NCI-H774 (cell line): ENCODE measurements at places on chromosomes 1 and 21.

DNA sequence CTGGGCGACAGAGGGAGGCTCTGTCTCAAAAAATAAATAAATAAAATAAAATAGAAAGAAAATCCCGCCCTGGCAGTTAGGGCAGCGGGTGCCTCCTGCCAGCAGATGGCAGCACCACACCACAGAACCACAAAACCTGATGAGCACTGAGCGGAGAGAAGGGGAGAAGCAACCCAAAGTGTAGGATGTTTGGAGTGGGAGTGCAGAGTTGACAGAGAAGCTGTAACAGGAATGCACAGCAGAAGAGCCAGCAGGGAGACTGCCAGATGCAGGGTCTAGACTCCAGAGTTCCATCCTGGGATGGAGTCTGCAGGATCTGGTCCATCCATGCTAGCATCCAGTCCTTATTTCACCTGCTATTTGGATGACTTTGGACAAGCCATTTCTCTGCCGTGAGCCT, 29.7 kb upstream of the KIRREL1 start:
- peak; percentile 28 for DNase-seq

GRCh38 chr1:225418059-225418458, 9.8 kb downstream of the LBR start:
- no peak for DNase-seq

DNA sequence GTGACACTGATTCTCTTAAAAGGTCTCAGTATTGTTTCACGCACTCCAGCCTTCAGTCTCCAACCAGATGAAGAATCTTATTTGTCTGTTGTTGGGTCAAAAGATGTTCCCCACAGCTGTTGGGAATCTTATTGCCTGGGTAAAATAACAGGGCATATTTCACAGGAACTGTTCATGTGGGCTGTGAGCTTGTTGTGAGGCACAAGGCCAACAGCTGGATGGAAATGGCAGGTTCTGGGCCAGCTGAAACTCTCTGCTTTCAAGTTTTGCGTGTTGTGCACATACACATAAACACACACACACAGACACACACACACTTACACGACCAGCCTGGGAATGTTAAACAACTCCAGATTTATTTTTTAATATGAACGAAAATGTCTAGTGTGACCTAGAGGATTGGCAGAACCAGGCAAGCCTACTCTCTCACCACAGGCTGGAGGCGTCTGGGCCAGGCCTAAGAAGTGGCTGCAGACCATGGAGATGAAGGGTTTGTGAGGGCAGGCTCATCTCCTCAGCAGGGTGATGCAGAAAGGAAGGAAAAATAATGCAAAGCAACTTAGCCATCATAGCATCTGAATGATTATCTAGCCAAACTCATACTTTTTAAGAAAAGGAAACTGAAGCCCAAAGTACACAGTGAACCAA, 357.0 kb downstream of the TTLL7 start:
- no peak for DNase-seq

DNA sequence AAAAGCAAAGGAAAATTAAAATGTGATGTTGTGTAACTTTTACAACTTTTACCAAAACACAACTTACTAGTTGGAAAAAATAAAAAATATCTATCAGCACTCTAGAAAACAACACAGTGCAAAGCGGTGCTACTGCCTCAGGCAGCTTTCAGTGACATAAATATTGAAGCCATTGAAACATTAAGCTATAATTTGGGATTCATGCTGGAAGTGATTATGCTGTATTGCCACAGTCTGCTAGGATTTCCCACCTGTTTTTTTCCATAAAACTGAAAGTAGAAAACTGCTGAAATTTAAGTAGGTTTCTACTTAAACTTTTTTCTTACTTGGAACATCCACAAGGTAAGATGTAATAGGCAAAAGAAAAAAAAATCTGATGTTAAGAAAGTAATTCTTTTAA, 674.4 kb downstream of the KCNT2 start:
- no peak for DNase-seq

GRCh38 chr1:19344372-19344810, 32.3 kb downstream of the SLC66A1 start:
- DNase-seq: no peak

DNA sequence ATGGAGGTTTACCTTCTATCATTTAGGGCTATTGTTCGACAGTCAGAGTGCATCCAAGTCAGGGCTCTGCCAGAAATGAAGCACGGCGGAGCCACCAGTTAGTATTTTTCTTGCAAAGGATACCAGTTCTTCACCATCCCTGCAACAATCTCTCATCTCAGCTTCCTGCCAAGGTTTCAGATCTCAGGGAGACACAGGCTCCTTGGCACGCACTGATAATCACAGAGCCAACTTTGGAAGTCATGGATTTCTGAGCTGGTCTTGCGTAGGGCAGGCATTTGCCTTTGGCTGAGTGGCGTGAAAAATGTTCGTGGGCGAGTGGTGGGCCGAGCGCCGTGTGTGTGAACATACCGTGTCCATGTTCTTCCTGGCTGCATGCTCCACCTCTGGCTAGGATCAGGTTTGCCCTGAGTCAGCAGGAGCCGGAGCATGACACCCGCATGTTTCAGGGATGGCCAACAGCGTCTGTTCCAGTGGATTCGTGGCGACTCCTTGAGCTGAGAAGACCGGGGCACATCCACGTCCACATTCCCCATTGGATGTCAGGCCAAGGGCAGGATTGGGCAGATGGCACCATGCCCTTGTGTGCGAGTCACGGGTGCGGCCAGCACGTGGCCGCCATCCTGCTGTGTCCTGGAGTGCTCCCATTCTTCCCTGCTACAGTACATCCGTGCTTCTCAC, 118.5 kb upstream of the C1orf174 start:
- no peak for DNase-seq

- DNase-seq: no peak
Observed at GRCh38 chr1:156090138-156090839, 8.0 kb upstream of the MEX3A start.

GRCh38 chr1:223711747-223712193, 569 bp upstream of the CAPN2 start:
- DNase-seq: no peak

DNA sequence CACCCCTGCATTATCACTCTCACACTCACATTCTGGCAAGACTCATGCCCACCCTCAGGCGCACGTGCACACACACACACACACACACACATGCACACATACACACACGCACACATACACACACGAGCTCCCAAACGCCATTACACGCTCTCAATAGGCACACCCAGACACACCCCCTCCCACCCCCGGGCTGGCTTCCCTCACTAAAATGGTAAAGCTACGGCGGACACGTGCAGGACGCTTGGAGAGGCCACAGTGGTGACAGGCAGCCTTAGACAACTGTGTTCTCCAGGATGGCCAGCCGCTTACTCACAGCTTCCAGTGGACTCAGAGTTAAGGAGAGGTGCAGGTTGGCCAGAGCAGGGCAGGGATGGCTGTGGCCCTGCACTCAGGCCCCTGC, 10.1 kb downstream of the MATN1 start:
- DNase-seq: no peak

DNA sequence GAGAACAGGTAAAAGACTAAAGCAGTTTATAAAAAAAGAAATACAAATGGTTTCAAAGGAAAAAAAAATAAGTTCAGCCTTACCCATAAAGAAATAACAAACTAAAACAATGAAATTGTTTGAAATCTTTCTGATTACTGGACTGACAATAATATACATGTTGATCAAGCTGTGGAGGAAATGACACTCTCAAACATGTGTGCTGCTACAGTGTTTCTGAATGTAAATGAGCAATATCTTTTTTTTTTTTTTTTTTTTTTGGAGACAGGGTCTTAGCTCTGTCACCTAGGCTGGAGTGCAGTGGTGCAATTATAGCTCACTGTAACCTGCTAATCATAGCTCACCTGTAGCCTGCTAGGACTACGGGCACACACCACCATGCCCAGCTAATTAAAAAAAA, 6.5 kb downstream of the EPS15 start:
- no peak for DNase-seq

DNA sequence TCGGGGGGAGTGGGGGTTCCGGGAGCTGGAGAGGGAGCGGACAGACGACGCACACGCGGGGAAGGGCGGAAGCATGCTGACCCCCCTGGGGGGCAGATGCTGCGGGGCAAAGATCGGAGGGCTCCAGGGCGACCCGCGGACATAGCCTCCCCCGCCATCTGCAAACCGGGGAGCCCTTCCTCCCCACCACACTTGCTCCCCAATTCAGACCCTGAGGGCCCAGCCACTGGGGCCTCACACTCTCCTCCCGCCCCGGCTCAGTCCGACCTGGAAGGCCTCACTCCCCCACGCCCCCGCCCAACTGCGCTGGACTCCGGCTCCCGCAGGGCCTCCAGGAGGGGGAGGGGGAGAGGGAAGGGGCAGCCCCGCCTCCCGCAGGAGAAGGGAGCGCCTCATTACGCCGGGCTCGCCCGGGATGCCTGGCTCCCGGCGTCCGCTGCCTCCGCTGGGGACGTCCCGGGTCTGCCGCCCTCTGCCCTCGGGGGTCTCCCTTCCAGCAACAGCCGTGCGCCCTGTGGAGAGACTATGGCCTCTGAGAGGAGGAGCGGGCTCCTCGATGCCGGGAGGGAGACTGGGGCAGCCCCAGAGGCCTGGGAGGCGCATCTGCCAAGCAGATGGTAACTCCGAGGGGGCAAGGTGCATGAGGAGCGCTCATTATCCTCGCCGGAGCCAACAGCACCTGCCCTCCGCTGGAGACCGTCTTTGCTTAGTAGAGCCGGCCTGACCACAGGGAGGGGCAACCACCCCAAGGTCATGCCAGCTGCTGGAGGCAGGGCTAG, 636 bp upstream of the CAMK2N1 start:
- DNase-seq: peak; percentile 24

- no peak for DNase-seq
Observed at GRCh38 chr1:64223329-64224151, 20.1 kb downstream of the UBE2U start.

- peak; percentile 32 for DNase-seq
Observed at GRCh38 chr1:111399792-111400610, 27.5 kb downstream of the OVGP1 start.

GRCh38 chr1:114008480-114008941, 29.2 kb downstream of the OLFML3 start:
- DNase-seq: no peak

GRCh38 chr21:41141031-41141457, 26.9 kb upstream of the BACE2 start:
- no peak for DNase-seq

GRCh38 chr1:94989398-94989797, 62.5 kb upstream of the CNN3 start:
- no peak for DNase-seq

- no peak for DNase-seq
Observed at GRCh38 chr21:46527801-46528200, 69.1 kb downstream of the DIP2A start.

DNA sequence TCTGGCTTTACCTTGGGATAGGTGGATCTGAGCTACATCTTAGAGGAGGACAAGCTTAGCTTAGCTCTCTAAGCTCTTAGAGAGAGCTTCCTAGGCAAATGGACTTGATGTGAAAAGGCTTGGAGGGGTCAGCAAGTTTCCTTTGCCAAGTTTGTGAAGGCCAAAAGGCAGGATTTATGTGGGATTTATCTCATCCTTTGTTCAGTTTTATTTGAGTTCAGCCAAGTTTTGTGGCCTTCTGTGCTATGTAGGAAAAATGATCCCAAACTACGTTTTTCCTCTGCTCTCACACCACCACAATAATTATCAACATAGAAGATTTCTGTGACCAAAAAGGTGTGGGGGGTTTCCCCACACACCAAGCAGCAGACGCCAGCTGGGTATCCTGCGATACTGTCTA, 26.0 kb upstream of the RNF11 start:
- DNase-seq: no peak

- no peak for DNase-seq
Observed at GRCh38 chr1:201325678-201326060, 42.4 kb downstream of the PKP1 start.

DNA sequence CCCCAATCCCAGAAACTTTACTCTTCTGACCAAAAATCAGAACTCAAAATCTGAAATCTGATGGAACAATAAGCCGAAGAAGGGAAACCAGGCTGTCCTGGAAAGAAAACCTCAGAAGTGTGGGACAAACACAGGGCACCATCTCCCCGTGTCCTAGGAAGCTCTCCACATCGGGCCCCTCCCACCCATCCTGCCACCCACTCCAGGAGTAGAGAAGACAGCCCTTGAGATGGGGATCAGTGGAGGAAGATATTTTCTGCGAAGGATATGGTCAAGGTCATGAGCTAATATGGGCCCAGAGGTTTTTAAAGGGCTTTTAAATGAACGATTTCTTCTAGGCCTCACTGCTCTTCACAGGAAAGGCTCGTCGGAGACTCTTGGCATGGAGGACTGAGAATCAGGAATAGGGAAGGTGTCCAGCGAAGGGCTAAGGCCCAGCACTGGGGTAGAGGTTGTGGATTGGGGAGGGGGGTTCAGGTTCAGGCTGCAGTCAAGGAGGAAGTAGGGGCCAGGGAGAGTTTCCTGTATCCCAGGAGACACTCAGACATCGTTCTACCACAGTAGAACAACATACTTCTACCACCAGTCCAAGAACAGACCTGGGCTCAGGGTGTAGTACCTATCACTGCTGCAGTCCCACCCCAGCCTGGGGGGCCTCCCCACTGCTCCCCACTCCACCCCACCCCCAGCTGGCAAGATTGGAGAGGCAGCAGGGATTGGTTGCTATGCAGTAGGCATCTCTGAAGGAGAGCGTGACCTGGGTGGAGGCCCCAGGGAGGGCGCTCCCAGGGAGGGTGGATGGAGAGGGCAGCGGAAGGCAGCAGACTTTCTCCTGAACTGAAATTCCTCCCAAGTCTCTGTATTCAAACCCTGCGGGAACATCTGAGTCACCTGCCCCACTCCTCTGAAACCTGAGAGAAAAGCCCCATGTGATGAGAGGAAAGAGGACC, 1.2 kb upstream of the S100A5 start:
- DNase-seq: no peak

- no peak for DNase-seq
Observed at GRCh38 chr1:214385428-214385827, 104.5 kb downstream of the SMYD2 start.

- DNase-seq: no peak
Observed at GRCh38 chr21:28421716-28422524, 570.8 kb downstream of the LTN1 start.

- DNase-seq: no peak
Observed at GRCh38 chr1:64525116-64525686, 55.3 kb downstream of the CACHD1 start.

GRCh38 chr1:80413969-80414368, 1386.8 kb upstream of the ADGRL2 start:
- no peak for DNase-seq

- peak; percentile 77 for DNase-seq
Observed at GRCh38 chr1:37238364-37239224, 204.3 kb upstream of the GRIK3 start.
